NCI-H774 (cell line): ENCODE measurements at places on chromosomes 3 and 15.

DNA sequence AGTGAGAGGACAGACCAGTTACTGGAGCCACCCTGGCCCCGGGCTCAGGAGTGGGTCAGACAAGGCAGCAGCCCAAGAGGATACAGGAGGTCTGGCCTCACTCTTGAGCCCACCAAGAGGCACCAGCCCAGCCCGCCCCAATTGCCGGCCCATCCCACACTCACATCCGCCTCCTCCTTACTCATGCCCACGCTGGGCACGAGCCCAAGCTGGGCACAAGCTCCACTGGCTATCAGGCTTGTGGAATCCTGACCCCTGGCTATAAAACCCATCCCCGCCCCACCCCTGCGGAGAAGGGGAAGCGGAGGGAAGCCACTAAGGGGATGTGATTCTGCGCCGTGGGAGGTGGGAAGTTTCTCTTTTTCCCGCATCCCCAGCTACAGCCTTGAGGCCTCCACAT lies 25.9 kb downstream of the ADCY5 start:
- DNase-seq, result no peak

GRCh38 chr15:99399061-99399460 lies 147.8 kb downstream of the LRRC28 start:
- DNase-seq, result no peak

DNA sequence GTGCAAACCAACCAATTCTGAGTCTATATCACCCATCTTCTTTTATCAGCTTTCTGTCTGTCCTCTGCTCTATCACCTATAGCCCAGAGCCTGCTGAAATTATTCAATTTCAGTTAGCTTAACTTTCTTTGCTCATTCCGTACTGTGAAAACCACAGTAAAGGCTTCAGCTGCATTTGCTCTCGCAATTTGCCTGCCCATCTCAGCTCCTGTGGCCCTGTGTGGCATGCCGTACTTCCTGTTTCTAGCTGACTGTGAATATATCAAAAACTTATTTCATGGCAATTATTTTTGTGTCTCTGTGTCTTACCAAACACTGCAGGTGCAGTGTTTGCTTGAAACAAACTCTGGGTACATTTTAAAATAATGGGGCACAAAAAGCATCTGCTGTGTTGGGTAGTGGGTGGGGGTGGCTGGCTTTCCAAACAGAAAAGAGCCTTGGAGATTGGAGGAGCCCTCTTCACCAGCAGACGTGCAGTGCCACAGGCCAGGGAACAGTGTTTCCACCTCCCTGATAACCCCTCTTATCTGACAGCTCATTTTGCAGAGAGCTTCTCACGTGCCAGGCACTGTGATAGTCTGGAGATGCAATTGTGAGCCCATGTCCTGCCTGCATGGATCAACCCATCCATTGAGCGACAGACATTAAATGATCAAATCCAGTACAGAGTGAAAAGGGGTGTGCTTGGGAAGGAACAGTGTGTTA lies 45.2 kb downstream of the GASK1A start:
- no peak for DNase-seq

DNA sequence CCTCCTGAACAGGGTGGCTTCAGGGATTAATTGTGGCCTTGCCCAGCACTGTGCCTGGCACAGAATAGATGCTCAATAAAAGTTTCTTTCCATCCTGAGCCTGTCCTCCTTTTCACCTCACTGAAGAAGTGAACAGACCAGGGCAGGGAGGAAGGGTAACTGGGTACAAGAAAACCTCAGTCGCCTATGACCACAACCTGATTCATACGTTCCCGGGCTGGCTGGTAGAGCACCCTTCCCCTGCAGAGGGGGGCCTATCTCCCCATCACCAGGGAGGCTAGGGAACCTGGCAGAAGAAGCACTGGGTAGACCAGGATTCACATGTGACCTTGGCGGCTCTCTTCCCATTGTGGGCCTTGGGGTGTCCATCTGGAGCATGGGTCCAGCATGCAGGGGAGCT lies 27.8 kb upstream of the CACNA2D2 start:
- DNase-seq, result no peak

DNA sequence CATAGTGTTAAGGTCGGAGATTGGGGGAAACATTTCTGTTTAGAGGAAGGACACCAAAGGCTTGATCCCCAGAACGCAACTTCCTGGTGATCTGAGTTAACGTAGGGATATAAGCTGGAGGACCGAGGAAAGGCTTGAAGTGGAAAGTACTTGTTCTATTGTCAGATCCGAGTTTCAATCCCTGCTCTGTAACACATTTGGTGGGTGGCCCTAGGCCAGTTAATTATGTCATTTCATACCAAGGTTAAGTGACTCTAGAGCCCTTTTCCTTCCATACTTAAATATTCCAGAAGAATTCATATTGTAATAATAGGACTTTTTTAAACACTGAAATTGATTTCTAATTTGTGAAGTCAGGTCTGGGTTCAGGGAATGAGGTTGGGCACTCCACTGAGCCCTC lies 80.9 kb downstream of the RPLP1 start:
- no peak for DNase-seq

DNA sequence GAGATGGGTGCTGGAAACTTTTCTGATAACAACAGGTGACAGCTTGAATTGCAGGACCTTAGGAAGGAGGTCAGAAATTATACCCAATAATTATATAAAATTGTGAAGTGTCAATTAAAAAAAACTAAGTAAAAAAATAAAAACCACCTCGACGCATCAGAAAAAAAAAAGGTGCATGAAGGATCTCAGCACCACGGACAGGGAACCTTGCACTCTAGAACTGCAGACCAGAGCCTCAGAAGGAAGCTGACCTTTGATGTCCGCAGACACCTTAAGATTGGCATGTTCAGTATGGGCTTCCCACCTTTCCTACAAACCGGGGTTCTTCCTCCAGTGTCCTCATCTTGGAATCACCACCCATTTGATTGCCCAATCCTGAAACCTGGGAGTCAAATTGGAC lies 60.9 kb downstream of the SCN10A start:
- no peak for DNase-seq

- DNase-seq, result no peak
Observed at GRCh38 chr3:31354373-31354772, 178.4 kb upstream of the STT3B start.

- DNase-seq, result no peak
Observed at GRCh38 chr15:28984421-28985315, 98.9 kb downstream of the APBA2 start.

DNA sequence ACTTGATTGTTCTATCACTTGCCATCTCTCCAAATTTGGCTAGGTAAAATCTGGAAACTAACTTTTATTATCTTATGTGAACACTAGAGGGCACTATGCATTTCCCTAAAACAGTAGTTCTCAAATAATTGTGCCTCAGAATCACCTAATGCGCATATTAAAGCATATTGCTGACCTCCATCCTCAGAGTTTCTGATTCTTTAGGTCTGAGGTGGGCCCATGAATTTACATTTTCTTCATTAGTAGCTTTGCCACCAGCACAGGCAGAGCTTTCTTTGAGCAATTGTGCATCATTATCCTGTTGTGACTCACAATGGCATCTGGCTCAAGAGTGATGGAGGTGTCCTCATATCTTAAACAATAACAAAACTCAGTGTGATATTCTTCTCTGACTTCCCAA lies 17.5 kb upstream of the BCHE start:
- no peak for DNase-seq

GRCh38 chr3:98954791-98955604 lies 53.5 kb upstream of the DCBLD2 start:
- DNase-seq, result no peak

- no peak for DNase-seq
Observed at GRCh38 chr3:43534675-43535074, 87.1 kb downstream of the ANO10 start.

GRCh38 chr3:65178703-65179102 lies 490.9 kb upstream of the ADAMTS9 start:
- DNase-seq, result no peak

DNA sequence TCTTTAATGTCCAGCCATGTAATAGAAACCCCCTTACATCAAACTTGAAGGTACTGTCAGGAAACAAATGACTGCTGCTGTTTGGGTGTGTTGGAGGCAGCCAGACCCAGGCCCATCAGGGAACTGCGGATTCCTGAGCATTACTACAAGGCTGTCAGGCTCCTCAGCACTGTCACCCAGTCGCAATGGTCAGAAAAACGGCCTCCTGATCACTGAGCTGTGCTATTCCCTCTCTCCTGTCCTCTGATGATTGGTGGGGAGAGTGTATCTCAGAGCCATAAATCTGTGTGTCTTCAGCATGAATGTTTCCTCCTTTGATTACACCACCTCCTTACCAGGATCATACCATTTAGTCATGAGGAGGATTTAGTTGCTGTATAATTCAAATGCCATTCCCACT lies 135.2 kb upstream of the GADL1 start:
- no peak for DNase-seq

DNA sequence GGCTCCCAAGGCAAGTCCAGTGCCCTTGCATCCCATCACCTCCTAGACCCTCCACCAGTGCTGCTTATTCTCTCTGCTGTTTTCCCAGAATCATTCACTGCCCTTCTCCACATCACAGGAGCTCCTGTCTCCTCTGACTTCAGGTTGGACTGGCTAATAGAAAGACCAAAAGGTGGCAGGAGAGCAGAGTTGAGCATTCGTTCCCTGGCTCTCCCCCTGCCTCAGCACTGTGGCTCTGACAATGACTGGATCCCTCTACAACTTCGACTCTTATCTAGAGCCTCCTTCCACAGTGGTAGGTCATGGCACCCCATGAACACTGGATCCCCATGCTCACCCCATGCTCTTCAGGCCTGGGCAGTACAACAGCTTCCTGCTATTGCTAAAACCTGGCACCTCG lies 243.6 kb downstream of the LRRN1 start:
- no peak for DNase-seq

- no peak for DNase-seq
Observed at GRCh38 chr3:61796911-61797310, 235.5 kb downstream of the PTPRG start.
